NCI-H345 (cell line): ENCODE measurements at places on chromosomes 5 and 9.

DNA sequence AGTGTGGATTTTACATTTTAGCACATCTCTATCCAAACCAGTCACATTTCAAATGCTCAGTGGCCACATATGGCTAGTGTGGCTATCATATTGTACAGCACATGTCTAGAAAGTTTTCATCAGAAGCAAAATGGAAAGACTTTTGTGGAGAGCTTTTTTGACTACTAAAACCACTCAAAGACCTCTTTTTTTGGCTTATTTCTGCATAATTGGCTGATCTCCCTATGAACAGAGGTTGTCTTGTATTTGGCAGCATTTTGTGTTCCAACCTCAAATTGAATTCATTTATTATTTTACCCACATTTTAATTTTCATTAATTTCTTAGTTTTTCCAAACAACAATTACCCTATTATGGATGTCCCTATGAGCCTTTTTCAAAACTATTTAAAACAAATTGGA, 395.7 kb downstream of the TLE1 start:
- no peak for DNase-seq

DNA sequence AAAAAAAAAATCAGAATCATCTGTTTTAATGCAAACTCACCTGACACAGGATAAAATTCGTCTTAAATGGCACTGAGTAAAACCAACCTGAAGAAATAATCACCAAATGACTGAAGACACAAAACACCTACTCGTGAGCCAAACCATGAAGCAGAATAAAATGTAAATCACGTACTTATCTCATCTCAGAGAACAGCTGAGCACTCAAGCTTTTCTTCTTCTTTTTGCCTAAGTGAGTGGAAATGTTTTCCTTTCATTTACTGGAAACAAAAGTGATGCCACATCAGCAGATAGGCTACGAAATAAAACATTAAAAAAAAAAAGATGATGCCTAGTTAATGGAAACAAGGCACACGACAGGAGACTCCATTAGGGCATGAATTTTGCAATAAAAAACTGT, 36.4 kb downstream of the ATPSCKMT start:
- no peak for DNase-seq

GRCh38 chr9:137299938-137300337, 2.1 kb downstream of the NRARP start:
- no peak for DNase-seq

DNA sequence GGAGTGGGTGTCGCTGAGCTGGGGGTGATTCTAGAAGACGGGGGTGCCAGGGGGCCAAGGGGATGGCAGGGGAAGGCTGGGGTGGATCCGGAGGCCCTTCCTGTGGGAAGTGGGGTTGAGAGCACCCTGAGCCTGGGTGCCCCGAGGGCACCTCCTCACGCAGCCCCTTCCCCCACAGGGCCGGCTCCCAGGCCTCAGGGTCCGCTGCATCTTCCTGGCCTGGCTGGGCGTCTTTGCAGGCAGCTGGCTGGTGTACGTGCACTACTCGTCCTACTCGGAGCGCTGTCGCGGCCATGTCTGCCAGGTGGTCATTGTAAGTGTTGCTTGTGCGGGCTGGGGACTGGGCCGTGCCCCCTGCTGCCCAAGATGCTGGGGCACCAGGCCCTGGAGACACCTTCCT, 5.0 kb downstream of the DIPK1B start:
- DNase-seq, result no peak

GRCh38 chr5:31859096-31859495, 220.2 kb downstream of the PDZD2 start:
- DNase-seq, result no peak

- DNase-seq, result no peak
These were observed 593.8 kb downstream of the ISL1 start for GRCh38 chr5:51977014-51977413.
